ENCODE measurements at places on chromosomes 16 and 17.

DNA sequence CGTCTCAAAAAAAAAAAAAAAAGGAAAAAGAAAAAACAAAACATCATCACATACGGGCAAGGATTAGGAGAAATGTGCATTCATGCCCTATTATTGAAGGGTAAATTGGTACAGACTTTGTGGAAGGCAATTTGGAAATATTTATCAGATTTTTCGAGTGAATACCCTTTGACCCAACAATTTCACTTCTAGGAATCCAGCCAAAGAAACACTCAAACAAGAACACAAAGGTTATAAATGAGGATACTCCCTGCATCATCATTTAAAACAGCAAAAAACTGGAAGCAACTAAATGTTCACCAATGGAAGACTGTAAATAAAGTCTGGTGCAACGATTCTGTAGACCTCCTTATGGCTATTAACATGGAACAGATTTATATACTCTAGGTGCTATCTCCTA, 12.9 kb downstream of the ZNF423 start:
- DNase-seq: no peak

DNA sequence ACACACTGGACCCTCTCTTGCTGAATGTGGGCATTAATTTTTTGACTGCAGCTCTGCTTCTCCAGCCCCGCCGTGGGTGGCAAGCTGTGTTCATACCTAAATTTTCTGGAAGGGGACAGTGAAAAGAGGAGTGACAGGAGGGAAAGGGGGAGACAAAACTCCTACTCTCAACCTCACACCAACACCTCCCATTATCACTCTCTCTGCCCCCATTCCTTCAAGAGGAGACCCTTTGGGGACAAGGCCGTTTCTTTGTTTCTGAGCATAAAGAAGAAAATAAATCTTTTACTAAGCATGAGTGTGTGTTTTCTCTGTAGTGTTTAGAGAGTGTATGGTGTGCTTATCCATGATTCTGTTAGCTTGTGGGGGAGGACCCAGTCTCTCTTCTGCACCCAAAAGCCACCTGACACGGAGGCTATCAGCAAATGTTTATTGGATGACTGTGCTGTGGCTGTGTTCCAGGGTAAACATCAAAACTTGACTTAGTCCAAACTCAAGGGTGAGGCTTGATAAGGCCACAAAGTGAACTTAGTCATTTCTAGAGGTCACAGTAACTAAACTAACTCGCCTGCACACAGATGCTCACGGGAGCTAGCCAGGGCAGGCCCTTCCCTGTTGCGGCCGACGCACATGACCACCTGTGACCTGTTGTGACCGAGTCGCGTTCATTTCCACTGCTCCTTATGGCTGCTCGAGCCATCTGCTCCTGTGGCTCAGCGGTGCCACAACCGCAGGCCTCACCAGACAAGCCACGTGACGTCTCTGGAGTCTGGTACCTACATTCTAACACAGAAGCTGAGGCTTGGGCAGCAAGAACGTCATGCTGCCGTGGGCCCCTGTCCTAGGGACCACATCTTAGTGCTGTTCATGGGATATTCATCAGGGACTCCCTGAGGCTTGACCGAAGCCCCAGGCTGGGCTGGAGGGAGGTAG, 9.8 kb upstream of the MED11 start:
- no peak for DNase-seq

- DNase-seq: no peak
These were observed 69.9 kb upstream of the SEC14L1 start for GRCh38 chr17:77070888-77071279.

- no peak for DNase-seq
These were observed 1.8 kb downstream of the SLC6A2 start for GRCh38 chr16:55657616-55658015.

DNA sequence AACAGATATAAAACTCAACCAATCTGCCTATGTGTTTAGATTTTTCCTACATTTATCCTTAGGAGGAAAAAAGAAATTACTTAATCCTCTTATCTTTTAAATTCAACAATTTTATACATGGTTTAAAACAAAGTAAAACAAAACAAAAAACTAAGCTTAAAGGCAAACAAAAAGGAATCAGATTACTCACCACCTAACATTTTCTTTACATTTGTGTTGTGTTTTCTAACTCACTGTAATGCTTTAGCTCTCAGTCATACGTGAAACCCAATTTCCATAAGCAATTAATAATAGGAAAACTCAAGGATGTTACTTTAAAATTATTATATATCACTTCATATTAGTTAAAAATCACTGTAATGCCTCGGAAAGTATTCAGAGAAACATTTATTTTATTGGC, 6.7 kb upstream of the IRX5 start:
- no peak for DNase-seq

GRCh38 chr16:66390346-66391108, 24.0 kb downstream of the CDH5 start:
- DNase-seq: no peak

- no peak for DNase-seq
These were observed 21.4 kb downstream of the RPS6KB1 start for GRCh38 chr17:59914274-59914854.

DNA sequence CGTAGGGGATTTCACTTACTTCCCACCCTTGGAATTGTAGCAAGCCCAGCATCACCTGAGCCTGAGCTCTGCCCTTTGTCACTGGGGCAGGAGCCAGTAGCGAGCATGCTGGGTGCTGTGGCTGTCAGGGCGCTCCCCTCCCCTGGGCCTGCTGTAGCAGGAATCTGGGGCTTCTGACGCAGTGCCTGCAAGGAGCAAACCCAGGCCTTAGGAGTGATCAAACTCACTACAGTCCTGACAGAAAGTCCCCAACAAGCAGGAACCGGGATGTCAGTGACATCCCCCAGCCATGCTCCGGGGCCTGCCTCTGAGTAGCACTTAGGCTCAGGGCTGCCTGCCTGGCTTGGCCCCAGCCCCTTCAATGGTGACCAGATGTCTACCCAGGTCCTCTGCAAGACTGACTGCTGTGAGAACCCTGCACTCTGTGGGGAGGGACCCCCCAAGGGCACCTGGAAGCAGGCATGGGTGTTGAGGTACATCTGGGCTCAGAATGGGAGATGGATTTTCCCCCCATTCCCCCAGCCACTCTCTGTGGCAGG, 23.5 kb downstream of the PLD6 start:
- peak; percentile 39 for DNase-seq

DNA sequence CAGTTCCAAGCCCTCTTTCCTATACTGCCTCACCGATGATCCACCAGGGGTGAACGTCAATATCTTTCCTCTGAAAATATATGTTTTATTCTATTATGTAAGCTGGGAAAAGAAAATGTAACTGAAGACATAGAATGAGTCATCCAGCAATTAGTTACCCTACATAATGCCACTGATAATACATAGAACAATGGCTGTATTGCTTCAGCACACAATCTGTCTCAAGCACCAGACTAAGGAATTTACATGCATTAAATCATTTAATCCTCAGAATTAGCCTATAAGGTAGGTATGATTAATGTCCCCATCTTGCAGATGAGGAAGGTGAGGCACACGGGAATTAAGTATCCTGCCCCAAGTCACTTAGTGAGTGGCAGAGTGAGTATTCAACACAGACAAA, 472.8 kb downstream of the TOX3 start:
- DNase-seq: no peak

DNA sequence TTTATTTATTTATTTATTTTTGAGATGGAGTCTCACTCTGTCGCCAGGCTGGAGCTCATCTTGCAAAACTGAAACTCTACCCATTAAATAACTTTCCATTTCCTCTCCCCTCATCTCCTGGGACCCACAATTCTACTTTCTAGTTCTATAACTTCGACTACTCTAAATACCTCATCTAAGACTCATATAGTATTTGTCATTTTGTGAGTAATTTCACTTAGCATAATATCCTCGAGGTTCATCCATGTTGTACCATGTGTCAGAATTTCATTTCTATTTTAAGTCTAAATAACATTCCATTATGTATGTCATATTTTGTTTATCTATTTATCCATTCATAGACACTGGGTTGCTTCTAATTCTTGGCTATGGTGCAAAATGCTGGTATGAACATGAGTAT, 5.1 kb upstream of the NT5M start:
- DNase-seq: no peak

DNA sequence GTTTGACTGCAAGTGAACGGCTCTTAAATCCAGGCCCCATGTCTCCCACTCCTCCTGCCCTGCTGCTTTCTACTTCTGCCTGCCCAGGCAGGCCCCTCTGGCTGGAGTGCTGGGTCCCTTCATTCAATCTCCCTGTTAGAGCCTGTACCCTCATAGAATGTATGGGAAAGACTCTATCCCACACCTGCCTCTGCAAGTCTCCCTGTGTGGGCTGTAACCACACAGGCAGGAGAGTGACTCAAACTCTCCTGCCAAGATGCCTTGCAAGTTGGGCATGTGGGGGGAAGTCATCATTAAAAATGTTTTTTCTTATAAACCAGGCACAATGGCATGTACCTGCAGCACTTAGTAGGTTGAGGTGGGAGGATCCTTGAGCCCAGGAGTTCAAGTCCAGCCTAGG, 77.5 kb downstream of the PLXDC1 start:
- peak; percentile 23 for DNase-seq

- DNase-seq: no peak
These were observed 24.1 kb downstream of the PSMD7 start for GRCh38 chr16:74320707-74321106.

DNA sequence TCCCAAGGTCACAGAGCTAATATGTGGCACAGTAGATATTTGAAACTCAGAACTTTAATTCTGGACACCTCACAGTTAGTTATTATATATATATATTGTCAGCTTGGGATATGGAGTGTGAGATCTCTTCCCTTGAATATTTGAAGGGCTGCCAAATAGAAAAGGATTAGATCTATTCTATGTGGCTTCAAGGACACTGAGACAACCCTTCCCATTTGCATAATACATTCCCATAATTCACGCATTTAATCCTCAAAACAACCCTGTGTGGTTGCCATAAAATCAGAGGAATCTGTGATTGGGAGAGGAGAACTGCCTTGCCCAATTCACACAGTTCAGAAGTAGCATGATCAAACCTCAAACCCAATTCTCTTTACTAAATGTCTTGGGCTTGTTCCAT, 365.8 kb upstream of the DYNLRB2 start:
- no peak for DNase-seq

- no peak for DNase-seq
These were observed 22.1 kb upstream of the SPNS2 start for GRCh38 chr17:4476511-4477070.

GRCh38 chr17:37605813-37606505, 3.3 kb downstream of the SYNRG start:
- DNase-seq: no peak

- no peak for DNase-seq
These were observed 26.8 kb upstream of the HOXB13 start for GRCh38 chr17:48755356-48755755.

GRCh38 chr16:71781741-71782140, 26.9 kb downstream of the AP1G1 start:
- no peak for DNase-seq

GRCh38 chr17:75774991-75775668, 9.5 kb upstream of the UNK start:
- no peak for DNase-seq

GRCh38 chr17:41792845-41793783, 6.6 kb upstream of the JUP start:
- no peak for DNase-seq

GRCh38 chr17:82384730-82385481, 13.3 kb downstream of the UTS2R start:
- peak; percentile 53 for DNase-seq

- DNase-seq: no peak
These were observed 10.1 kb downstream of the SNX29 start for GRCh38 chr16:11986521-11987057.

DNA sequence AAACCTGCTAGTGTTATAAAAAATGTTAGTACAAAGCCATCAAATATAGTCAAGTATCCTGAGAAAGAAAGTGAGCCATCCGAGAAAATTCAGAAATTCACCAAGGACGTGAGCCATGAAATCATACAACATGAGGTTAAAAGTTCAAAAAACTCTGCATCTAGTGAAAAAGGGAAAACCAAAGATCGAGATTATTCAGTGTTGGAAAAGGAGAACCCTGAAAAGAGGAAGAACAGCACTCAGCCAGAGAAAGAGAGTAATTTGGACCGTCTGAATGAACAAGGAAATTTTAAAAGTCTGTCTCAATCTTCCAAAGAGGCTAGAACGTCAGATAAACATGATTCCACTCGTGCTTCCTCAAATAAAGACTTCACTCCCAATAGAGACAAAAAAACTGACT, 31.7 kb downstream of the RBBP6 start:
- DNase-seq: no peak

GRCh38 chr17:21452377-21453143, 76.4 kb downstream of the KCNJ12 start:
- DNase-seq: peak; percentile 0

GRCh38 chr16:20001856-20002707, 71.6 kb downstream of the GPR139 start:
- DNase-seq: no peak

DNA sequence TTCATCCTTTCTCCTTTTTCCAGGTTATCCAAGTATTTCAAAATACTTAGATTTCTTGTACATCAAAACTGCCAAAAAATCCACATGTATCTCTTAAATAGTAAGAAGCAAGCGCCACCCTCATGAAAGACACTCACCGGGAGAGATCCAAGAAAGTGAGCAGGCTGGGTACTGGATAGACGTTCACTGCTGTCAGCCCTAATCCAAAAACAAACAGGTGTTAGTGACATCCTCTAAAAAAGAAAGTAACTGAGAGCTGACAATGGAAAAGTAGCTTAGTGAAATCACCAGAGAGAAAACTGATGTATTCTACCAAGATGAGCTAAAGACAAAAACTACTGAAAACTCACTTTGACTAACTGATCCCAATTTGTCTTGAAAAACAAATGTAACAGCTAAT, 46.1 kb downstream of the MARVELD3 start:
- no peak for DNase-seq

GRCh38 chr16:89266521-89267134, 49.1 kb downstream of the ZNF778 start:
- no peak for DNase-seq

GRCh38 chr17:81135505-81136278, 29.6 kb upstream of the PVALEF start:
- peak; percentile 52 for DNase-seq

DNA sequence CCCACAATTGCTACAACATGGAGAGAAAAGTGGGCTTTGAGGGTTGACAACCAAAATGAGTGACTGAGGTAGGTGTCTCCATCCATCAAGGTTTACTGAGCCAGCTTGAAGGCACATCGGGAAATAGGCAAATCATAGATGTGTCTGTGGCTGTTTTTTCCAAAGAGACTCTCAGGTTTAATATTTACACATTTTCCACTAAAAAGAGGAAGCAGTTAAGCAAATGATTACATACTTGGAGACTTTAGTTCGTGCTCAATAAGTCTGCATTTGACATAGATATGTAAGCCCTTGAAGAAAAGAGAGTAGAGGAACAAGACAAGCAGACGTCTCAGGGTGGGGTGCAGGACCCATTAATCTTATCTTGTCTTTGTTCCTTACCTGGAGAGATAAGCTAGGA, 148.9 kb upstream of the COX10 start:
- no peak for DNase-seq

GRCh38 chr17:17453088-17453487, 23.7 kb upstream of the MED9 start:
- DNase-seq: no peak

GRCh38 chr17:20721171-20721570, 141.6 kb downstream of the CDRT15L2 start:
- DNase-seq: no peak
